ENCODE measurements at places on chromosomes 5 and 9.
A peak's percentile ranks its signal among the peaks of the same experiment; 100 is the strongest.

DNA sequence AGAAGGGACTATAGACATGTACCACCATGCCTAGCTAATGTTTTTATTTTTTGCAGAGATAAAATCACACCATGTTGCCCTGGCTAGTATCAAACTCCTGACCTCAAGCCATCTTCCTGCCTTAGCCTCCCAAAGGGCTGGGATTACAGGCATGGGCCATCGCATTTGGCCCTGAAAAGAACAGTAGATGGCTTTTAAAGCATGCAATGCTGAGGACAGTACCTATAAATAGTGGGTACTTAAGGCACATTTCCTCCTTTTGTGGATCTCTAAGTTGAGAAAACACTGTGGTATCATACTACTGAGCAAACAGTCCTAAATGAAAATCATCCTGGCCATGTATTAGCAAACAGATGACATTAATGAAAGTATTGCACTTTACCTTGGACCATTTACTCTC is 119.4 kb downstream of the TTC39B start:
- no peak for DNase-seq

GRCh38 chr5:43959144-43959543 is 356.2 kb downstream of the NNT start:
- DNase-seq = no peak

DNA sequence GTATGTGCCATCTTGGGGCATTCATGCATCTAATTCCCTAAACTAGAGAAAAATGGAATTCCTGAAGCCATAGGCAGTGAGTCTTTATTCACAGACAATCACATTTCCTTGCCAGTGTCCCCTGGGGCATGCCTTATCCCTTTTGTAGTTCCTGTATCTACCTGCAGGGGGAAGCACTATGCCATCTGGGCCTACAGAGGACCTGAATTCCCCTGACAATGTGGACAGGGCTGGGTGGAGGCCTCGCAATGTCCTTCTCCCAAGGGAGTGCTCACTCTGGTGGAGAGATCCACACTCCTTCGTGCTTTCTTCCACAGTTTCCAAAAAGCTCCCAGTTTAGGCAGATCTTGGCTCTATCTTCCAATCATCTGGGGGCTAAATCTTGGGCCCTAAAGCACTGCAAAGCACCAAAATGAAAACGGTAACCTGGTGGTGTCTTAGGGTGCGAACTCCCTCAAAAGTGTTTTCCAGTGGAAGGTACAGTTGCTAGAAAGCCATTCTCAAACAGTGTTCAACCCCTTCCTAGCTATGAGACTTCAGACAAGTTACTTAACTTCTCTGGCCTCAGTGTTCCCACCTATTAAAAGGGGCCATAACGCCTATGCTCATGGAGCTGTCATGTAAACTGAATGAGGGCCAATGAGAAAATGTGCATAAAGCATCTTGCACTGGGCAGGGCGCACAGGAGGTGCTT is 17.5 kb downstream of the WHRN start:
- peak; percentile 72 for DNase-seq

DNA sequence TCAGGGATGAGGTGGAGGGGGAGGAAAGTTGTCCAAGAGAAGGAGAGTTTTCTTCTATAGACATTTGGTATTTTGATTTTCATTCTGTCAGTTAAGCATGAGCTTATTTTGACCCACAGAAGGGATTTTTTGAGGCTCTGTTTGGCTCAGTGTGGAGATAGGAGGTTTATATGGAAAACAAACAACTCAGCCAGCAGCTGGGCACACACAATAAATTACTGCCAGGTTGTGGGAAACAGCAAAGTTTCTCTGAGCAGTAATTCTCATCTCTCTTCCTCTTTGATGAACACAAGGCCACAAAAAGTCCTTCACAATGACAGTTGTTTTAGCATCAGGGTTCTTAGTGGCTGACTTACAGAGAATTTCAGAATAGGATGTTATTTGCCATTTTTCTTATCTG is 486.1 kb downstream of the KDM4C start:
- DNase-seq = no peak

DNA sequence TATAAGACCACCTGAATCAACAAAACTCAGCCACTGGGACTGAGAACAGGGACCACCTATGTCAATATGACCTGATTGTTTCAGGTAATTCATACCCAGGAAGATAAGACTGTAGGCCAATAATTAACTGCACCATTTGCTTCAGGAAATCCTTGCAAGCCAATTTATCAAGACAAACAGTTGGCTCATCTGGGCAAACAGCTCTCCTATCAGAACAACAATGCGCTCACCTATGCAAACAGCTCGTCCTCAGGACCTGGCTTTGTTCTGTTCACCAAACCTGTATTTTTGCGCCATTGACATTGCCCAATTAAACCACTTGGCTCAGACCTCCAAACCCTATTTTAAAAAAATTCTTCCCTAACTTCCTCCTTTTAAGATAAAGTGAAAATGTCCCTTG is 92.3 kb upstream of the MARCHF11 start:
- DNase-seq = no peak

GRCh38 chr5:53426512-53426830 is 54.0 kb upstream of the FST start:
- DNase-seq = no peak

GRCh38 chr9:77464661-77465060 is 183.5 kb downstream of the GNA14 start:
- DNase-seq = no peak

GRCh38 chr9:130989891-130990290 is 19.1 kb upstream of the LAMC3 start:
- no peak for DNase-seq

DNA sequence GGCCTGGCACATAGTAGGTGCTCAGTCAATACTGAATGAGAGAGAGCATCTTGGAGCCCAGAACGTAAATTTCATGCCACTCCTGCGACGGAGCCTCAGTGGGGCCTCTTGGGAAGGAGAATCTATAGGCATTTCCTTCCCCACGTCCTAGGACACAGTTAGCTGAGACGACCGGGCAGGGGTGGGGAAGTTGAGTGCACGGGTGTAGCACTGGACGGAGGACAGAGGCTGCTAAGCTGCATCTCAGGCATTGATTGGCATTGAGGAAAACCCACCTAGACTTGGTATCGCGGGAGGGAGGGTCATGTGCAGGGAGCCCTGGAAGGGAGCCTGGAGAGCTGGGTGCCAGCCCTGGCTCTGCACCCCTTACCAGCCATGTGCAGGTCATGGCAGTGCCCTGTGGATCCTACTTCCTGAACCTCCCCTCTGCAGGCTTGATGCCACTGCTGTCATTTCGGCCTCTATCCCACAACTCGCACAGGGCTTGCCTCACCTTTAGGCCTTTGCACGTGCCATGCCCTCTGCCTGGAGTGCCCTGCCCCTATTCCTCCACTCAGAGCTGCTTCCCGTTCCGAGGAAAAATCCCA is 25.6 kb downstream of the NEK6 start:
- DNase-seq = no peak

- no peak for DNase-seq
These were observed 37.8 kb upstream of the RNF20 start for GRCh38 chr9:101495810-101496209.

- no peak for DNase-seq
These were observed 101.5 kb upstream of the GPBP1 start for GRCh38 chr5:57072218-57072892.

GRCh38 chr5:38465061-38465460 is 91.4 kb downstream of the LIFR start:
- DNase-seq = no peak

DNA sequence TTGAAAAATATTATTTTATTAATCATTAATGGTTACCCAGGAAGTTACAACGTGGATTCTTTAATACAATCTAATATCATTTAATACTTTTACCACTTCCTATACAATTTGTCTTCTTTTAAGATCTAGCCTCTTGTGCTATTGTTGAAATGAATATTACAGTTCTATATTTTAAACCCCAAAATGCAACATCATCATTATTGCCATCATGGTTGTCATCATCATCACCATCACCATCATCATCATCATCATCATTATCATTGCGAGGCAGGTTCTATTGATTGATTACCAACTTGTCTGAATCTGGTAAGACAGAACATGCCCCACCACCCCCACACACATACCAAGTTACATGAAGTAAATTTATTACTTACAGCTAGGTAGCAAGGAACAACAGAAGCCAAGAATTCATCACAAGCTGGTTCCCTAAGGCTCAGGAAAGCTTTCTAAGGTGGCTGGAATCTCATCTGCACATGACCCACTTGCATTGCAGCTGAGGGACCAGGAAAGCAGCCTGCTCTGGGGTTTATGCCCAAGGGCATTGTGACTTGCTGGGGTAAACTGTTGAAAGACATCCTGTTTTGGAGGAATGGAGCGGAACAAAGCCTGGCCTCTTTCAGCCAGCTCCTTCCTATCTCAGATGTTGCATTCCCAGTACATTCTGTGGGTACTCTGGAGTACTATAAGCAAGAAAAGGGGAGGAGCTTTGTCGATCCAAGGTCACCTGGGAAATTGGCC is 418.1 kb downstream of the PRR16 start:
- no peak for DNase-seq

DNA sequence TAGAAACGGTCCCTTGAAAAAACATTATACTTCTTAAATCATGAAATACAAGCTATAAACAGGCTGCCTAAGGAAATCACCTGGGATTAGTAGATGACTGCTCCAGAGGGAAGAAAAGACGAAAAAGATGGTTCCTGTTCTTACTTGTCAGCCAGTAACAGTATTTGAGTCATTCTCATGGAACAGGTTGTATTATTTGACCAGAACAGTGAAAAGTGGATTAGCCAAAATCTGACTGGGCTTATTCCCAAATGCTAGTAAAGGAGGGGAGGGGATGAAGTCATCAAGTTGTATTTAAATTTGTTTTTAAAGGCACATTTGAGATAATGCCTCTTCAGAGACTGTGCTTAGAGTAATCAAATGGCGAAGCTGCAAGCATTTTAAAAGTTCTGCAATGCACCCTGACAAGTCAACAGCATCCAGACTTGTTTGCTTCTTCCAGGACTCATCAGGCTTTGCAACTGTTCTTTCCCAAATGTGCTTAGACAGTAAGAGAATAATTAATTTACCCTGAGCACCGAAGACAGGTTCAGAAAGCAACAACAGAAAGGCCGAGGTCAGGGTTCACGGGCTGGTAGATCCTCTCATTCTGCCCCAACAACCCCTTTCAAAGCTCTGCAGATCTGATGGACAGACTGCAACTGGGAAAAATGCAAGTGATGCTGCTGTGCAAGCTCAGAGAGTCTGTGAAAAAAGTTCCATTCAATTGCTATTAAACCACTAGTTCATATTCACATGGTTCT is 800.6 kb downstream of the KCTD16 start:
- no peak for DNase-seq

DNA sequence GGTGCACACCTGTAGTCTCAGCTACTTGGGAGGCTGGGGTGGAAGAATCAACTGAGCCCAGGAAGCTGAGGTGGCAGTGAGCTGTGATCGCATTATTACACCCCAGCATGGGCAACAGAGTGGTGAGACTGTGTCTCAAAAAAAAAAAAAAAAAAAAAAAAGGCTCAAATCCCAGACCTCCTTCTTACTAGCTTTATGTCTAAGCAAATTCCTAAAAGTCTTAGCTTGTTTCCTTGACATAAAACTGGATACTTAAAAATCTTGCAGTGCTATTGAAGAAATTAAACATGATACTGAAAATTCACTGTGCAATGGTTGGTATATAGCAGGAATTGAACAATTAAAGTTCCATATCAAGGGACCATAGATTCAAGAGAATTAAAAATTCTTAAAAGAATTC is 45.0 kb downstream of the PCDHGC5 start:
- no peak for DNase-seq

DNA sequence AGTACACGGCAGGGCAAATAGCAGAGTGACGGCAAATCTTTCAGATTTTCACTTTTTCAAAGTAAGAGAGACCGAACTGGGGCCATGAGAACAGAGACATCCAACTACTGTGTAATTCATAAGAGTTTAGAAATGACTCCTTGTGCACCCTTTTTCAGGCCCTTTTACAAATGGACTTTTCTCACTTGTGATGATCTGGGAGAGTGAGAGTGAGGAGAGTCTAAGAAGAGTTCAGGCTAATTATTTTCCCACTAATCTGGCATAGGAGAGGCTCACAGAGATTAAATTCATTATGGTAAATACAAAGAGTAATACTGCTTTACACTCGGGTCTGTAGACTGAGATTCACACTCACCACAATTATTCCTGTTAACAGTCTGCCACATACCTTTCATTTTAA is 880 bp upstream of the CCNG1 start:
- no peak for DNase-seq

DNA sequence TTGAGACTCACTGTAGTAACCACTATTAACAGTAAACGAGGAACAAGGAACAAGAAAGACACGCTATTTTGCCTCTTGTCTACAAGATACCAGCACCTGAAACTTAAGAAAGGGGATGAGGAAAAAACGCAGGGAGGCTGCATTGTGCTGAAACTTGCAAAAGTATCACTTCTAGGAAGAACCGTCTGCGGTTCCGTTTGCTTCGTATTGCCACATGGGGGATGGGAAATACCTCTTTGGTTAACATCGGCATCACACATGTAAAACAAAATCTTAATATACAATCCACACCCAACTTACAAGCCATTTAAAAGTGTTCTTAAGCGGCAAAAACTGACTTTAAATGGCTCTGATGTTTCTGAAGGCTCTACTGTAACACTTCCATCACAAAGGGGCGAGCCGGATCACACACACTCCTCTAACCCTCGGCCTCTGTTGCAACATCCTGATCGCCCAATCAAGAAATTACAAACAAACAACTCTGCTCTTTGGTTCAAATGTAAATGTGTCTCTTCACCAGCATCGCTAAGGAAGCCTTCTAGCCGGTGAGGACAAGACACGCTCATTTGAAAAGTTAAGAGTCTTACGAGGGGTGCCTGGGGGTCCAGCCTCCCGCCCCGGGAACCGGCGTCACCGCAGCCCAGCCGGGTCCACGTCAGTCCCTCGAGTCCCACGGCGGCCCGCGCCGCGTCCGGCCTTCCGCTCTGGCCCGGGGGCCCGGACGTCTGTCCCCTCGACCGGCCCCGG is 621 bp downstream of the SEC16A start:
- DNase-seq = peak; percentile 33

DNA sequence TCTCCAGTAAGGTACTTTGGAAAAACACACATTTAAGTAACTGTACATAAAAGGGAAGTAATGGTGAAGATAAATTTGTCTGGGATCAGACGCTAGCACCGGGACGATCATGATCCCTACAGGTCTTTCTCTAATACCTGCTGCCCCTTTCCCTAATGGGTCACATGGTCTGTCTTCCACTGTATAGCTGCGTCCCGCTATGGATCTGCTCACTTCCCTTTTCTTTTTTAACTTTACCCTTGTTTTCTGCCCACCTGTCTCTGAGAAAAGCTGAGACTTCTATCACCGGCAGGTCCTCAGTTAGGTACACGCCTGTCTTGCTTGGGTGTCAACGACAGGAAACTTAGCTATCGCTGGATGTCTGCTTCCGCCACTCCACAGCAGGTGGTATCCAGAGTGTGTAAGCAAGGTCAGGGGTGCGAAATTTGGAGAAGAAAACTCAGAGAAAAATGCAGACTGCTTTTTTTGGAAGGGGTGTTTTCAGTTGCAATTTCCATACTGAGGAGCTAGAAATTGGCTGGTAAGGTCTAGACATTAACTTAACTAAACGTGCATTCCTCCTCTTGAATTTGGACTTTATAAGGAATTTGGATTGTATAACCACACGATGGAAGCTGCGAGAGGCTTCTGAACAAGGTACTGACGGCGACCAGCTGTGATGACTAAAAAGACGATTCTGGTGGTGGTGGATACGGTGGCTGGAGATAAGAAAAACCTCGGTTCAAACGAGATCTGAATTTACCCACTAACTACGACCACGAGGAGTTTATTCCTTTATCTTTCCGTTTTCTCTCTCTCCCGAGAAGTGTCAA is 1.1 kb upstream of the ICE1 start:
- peak; percentile 51 for DNase-seq

GRCh38 chr9:129427149-129427548 is 193.8 kb downstream of the C9orf50 start:
- no peak for DNase-seq

- no peak for DNase-seq
These were observed 8.5 kb downstream of the CEP72 start for GRCh38 chr5:620586-621180.

All from MM.1S (cell line).